ENCODE measurements at places on chromosomes 13 and 19.

DNA sequence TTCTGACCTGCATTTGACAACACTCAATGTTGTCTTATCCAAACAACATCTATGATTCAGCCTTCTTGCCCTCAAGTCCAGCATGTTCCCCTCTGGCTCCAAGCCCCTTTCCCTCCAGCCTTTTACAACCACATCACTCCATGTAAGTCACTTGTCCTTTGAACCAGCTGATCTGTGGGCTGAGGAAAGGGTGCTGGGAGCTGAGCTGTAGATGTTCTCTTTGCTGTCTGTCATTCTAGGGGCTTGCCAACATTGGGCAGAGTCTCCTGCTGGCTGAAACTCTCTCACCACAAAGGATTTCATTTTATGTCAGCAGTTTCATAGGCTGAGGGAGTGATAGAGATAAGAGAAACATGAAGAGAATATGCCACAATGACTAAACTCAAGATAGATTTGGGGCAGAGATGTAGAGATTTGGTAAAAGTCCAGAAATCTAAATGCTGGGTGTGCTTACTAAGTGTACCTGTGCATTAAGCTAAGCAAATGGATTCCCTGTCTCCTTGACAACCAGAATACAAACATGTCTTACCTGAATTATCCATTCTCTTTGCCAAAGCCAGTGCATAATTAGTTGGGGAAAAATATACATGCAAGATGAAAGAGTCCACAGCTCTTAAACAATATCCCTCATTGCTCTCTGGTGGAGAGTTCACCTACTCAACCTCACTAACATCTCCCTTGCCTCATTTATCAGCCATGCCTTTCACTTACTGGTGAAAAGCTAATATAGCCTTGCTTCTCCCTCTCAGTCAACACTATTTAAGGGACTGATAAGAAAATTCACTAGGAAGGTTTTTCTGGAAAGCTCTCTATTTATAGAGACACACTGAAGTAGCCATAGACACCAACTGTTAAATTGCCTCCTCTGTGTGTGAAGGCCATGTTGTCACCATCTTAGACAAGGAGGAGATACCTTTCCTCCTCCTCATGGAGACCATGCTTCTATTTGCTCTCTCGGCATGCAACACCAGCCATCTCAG lies 175.5 kb upstream of the SERP2 start:
- DNase-seq: peak; percentile 21

- DNase-seq: no peak
Observed at GRCh38 chr19:3056417-3057088, 5.7 kb downstream of the TLE5 start.

DNA sequence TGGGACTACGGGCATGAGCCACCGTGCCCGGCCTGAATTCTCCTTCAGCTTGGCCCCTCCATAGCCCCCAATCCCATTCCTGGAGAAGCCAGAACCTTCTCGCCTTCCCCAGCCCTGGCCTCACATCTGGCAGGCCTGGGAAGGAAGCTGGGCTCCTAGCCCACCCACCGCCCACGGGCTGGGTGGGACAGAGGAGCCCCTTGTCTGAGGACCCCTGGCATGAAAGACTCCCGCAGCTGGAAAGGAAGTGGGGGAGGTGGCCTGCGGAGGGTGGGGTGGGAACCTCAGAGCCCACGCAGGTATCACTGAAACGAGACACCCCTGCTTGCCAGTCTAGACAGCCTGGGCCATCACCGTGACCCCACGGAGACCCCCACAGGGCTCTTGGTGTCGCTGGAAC lies 7.7 kb upstream of the NANOS3 start:
- DNase-seq: no peak

GRCh38 chr13:99288089-99288488 lies 19.1 kb downstream of the GPR183 start:
- DNase-seq: peak; percentile 23

- DNase-seq: no peak
Observed at GRCh38 chr19:8366961-8367326, 3.0 kb downstream of the ANGPTL4 start.

GRCh38 chr13:92354583-92354982 lies 872.0 kb upstream of the GPC6 start:
- DNase-seq: no peak

DNA sequence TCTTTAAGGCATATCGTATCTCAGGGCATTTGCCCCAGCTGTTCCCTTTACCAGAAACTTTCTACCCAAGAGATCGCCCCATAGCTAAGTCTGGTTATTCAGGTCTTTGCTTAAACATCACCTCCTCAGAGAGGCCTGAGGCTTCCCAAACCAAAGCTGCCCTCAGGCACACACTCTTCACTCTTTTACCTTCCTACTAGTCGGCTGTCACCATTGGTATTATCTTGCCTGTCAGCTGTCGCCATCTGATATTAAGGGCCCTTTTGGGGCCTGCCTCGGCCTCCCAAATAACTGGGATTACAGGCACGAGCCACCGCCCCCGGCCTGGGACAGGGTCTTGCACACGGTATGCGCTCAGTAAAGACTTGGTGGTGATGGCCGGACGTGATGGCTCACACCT lies 1.0 kb downstream of the GADD45GIP1 start:
- no peak for DNase-seq

GRCh38 chr13:28434926-28435325 lies 60.0 kb downstream of the FLT1 start:
- DNase-seq: no peak

GRCh38 chr13:30395192-30396158 lies 26.8 kb upstream of the UBE2L5 start:
- DNase-seq: peak; percentile 31

- DNase-seq: no peak
Observed at GRCh38 chr13:38900188-38900587, 90.4 kb downstream of the STOML3 start.

DNA sequence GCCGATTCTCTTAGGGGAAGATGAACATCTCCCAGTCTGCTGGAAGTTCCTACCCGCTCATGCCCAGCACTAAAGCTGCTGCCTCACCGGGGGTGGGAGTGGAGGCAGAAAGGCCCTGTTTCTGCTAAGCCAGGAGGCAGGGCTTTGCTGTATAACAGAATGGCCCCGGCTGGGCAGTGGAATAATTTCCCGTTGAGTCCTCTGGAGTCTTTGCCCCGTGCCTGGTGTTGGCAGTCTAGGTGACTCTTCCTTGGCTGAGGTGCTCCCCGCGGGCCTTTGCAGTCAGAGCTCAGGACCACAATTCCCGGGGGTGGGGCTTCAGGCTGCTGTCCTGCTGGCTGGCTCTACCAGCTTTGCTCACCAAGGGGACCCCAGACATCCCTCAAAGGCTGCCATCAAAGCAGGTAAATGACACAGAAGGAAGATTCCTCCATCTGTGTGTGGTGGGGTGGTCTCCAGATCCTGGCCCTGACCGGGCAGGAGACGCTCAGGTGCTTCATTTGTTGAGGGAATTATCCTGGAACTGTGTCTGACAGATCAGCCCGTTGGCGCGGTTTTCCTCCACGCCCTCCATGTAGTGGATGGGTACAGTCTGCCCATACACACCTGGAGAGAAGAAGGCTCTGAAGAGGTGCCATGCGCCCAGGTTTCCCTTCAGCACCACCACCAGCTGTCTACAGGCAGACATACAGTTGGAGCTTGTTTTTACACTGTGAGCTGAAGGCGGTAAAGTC lies 209.9 kb downstream of the TEX29 start:
- no peak for DNase-seq

- DNase-seq: no peak
Observed at GRCh38 chr13:74206061-74206561, 71.9 kb upstream of the KLF12 start.

DNA sequence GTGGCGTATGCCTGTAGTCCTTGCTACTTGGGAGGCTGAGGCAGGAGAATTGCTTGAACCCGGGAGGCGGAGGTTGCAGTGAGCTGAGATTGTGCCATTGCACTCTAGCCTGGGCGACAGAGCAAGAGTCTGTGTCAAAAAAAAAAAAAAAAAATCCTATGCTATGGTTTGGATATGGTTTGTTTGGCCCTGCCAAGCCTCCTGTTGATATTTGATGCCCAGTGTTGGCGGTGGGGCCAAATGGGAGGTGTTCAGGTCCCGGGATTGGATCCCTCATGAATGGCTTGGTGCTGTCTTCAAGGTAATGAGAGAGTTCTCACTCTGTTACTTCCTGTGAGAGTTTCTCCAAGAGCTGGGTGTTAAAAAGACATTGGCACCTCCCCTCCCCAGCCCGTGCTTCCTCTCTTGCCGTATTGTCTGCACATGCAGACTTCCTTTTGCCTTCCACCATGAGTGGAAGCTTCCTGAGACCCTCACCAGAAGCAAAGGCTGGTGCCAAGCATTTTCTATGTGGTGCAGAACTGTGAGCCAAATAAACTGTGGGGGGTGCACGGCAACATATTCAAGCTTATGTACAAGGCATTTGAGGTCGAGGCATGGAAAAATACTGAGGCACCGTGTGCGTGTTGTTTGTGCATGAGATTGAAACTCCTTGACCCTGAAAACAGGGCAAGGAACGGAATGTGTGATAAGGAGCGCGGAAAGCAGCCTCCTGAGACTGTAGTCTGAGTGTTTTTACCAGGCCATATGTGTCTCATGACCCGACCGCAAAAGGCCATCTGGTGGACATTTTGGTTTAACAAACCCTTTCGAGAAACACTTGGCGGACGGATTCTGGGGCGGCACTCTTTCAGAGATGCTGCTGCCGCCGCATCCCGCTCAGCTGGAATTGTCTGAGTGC lies 7.3 kb downstream of the SIGLEC9 start:
- no peak for DNase-seq

GRCh38 chr13:26653310-26653709 lies 95.8 kb downstream of the WASF3 start:
- no peak for DNase-seq

- DNase-seq: no peak
Observed at GRCh38 chr13:59890054-59890453, 273.7 kb downstream of the DIAPH3 start.

DNA sequence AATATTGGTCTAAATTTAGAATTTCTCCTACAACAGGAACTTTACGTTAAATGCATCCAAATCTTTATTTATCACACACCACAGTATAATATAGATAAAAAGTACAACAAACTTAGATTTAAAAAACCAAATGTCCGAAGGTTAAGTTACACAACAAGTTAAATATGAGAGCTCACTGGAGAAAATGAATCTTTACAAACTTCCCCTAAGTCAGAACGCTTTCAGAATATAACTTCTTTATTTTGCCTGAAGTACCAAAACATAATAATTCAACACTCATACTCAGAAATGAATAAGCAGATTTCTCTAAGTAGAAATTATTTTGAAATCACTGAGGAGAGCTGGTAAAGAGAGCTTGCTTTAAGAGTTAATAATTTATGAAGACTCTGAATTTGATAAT lies 33.8 kb downstream of the TSC22D1 start:
- DNase-seq: no peak

DNA sequence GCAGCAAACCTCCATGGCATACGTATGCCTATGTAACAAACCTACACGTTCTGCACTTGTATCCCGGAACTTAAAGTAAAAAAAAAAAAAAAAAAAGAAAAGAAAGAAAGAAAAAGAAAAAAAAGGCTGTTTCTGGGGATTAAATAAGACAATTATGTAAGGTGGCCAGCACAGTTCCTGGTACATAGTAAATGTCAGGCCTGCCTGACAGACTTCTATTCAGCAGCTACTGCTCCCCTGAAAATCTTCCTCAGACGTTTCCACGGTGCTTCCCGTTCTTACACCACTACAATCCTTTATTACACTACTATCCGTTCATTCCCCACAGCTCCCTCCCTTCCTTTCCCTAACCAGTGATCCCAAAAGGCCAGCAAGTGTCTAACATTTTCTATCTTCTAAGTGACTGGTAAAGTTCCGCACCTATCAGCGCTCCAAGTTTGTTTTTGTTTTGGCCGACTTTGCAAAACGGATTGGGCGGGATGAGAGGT lies 636 bp upstream of the RB1 start:
- no peak for DNase-seq

DNA sequence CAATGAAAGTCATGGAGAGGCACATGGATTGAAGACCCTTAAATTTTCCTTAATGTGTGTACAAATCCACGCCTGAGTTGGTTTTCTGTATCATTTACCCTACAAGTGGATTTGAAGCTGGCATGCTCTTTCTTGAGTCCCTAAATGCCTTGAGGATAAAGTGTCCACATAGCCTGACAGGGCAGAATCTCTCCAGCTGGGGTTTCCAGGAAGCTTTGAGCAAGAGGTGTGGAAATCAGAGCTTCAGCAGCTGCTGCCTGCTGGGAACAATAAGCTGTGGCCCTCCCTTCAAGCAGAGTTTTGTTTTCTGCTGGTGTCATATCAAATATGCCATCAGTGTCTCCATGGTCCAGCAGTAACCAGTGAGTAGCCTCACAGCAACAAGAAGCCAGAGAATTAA lies 120.3 kb upstream of the SERTM1 start:
- DNase-seq: no peak

GRCh38 chr13:27919659-27919933 lies 204 bp upstream of the PDX1 start:
- DNase-seq: no peak

- no peak for DNase-seq
Observed at GRCh38 chr13:110518571-110518970, 43.0 kb downstream of the RAB20 start.

- DNase-seq: no peak
Observed at GRCh38 chr13:73215823-73216222, 157.0 kb downstream of the KLF5 start.

Measured in GM12891 (cell line).